Hematopoietic multipotent progenitor cell treated with erythropoietin and hydrocortisone succinate and interleukin-3 and kit ligand, for 4 days (in vitro differentiated cells): ENCODE measurements at places on chromosomes 11 and 22.

DNA sequence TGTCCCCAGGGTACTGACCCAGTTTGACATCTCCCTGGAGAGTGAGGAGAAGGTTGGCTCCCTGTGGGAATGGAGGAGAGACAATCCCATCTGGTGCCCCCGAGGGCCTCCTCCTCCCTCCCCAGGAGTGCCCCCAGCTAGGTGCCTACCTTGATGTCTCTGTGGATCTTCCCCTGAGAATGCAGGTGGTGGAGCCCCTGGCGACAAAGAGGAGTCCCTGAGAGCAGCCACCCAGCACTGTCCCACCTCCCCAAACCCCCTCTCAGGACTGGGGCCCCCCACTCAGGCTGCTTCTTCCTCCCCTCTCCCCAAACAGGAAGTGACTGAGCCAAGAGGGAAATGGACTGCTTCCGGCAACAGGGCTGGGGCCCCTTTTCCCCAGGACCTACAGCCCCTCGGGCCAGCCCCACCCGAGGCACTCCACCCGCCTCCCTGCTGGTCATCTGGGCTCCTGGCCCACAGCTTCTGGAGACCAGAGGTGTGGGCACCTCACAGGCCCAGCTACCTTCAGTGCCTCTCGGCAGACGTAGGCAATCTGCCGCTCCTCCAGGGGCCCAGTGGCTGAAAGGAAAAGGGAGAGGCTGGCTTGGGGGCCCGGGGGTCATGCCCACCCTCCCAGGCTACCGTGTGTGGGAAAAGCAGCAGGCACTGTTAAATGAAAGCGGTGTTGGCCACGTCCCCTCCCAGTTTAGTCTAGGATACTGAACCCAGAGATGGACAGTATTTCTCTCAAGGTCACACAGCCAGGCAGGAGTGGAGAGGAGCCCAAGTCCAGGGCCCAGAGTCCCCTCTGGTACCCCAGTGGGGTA is 1.2 kb downstream of the MAP4K2 start:
- peak; percentile 44 for DNase-seq

DNA sequence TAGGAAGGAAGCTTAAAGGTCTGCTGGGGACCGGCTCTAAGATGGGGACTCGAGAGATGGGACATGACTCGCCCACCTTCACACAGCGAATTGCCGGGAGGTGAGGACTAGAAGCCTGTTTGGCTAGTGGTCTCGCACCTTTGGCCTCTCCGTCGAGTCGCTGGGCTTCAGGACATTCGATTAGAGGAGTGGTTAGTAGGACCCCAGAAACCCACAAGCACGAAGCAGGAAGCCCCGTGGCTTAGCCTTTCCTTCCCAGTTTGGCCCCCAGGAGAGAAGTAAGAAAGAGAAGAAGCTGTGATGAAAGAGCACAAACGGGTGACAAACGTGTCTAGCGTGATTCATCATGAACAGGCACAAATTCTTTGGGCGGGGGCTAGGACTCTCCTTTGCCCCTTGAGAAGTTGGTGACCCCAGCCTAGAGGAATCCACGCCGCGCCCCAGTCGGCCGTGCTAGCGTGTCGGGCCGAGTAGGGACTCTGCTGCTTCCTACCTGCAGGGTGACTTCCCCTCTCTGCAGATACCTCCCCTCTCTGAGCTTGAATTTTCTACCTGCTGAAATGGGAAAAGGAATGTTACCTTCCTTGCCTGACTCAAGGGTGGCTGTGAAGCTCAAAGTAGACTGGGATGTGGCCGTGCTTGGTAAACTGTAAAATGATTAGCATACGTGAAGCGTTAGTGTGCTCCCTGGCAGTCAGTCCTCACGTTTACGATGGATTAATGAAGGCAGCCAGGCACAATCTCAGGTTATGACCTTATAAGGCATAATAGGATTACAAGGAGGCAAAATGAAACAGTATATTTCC is 1.1 kb upstream of the ADM start:
- DNase-seq: peak; percentile 66

- DNase-seq: no peak
Observed at GRCh38 chr11:72298931-72299330, 55.0 kb upstream of the PHOX2A start.

GRCh38 chr11:14904745-14905103 is 12.7 kb upstream of the CYP2R1 start:
- peak; percentile 76 for DNase-seq

DNA sequence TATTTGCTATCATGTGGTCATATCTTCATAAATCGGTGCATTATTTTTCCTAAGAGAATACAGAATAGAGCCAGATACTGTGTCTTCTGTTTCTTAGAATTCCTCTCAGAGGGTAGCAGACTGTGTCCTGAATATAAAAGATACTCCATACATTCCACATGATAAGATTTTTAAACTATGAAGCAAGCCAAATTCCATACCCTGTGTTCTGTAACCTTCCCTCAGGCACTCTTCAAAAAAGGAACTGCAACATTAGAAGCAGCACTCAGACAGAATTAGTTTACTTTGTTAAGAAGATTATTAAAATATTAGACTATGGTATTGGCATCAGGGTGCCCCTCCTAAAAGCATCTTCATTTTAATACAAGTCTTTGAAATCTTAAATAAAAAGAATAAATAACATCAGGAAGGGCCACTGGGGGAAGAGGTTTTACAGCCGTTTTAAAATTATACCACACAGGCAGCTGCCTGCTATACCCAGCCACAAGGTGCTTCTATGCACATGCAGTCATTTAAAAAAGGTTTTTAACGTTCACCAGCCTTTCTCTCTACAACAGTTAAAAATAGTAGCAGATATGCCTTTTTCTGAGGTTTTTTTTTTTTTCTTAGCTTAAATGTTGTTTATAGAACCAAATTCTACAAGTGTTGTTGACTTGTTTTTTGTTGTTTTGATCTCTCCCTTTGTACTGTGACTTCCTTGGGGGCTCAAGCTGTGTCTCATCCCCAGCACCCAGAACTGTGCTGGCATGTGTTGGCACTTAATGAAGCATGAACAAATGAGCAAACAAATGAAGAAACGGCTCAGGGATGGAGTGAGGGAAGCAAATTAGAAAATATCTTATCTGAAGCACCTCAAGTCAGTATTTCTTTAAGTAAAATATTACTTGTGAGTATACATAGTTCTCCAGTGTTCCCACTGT is 54.7 kb upstream of the CCDC89 start:
- no peak for DNase-seq

DNA sequence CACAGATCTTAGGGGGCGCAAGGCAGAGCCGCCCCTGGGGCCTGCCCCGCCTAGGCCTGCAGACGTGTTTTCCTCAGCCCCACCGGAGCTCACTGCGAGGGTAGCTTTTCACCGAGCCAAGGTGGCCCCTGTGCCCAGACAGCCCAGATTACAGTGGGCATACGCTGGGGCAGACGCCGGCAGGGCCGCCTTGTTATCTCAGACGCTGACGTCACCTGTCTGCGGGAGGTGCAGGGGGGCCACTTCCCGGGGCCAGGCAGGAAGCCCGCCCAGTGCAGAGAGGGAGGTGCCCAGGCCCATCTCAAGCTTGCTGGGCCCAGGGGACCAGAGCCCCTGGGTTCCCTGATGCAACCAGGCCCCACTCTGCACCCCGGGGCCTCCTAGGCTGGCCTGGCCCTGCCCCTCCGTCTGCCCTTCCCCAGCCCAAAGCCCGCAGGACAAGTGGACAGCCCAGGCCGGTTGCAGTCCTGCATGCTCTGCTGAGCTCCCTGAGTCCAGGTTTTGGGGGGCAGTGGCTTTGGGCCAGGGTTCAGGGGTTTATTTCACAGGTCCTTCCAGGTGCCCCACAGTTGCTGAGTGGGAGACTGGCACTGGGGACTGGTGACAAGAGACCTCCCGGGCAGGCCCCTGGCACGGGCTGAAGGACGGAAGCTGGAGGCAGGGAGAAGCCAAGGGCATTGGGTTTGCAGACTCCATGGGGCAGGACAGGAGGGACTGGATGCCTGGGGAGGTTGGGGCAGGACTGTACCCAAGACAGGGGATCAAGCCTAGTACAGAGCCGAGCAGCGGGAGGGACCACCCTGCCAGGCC is 38.6 kb downstream of the IGF2 start:
- DNase-seq: peak; percentile 70

GRCh38 chr22:44473166-44473565 is 24.9 kb downstream of the RTL6 start:
- no peak for DNase-seq

GRCh38 chr22:40037320-40037719 is 42.6 kb downstream of the FAM83F start:
- DNase-seq: no peak

- DNase-seq: no peak
Observed at GRCh38 chr22:17823226-17823625, 49.0 kb upstream of the BID start.

GRCh38 chr11:63710476-63711217 is 29.3 kb downstream of the RTN3 start:
- DNase-seq: peak; percentile 44

- DNase-seq: no peak
Observed at GRCh38 chr22:35860087-35860733, 142.5 kb downstream of the APOL5 start.

GRCh38 chr11:77467993-77468392 is 5.9 kb downstream of the PAK1 start:
- no peak for DNase-seq

DNA sequence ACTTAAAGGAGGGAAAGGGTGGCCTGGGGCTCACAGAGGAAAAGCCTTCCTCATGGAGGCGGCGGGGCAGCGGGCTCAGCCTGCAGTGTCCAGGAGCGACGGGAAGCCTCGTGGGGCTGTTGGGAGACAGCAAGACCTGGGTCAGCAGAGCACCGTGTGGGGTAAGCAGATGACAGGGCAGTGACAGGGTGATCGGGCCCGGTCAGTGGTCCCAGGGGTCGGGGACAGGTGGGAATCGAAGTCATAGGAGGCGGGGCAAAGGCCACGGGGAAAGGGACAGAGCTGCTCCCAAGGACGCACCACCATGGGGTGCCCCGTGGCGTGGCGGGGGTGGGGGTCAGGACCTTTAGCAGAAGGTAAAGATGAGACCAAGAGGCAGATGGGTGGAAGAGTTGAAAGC is 49.8 kb downstream of the CDKN1C start:
- DNase-seq: no peak

- DNase-seq: no peak
Observed at GRCh38 chr11:134003792-134004495, 47.2 kb upstream of the IGSF9B start.

GRCh38 chr11:101487775-101488174 is 96.0 kb downstream of the TRPC6 start:
- DNase-seq: no peak

DNA sequence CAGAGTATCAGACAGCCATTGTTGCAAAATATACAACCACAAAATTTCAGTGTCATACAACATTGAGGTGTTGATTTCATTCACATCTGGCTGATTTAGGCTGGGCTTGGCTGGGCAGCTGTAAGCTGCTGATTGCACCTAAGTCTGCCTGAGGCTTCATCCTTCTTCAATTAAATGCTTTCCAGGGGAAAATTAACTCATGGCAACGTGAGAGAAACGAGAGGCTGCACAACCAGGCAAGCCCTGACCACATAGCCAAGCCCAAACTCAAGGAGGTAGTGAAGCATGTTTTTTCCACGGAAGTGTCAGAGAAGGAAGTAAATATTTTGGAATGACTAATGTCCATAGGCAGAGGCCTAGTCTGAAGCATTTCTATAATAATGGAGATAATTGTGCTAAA is 273.8 kb upstream of the ZC3H12C start:
- peak; percentile 10 for DNase-seq

- peak; percentile 50 for DNase-seq
Observed at GRCh38 chr11:121654259-121654842, 201.6 kb upstream of the SORL1-AS1 start.
